ENCODE measurements at places on chromosomes 5 and 9.

DNA sequence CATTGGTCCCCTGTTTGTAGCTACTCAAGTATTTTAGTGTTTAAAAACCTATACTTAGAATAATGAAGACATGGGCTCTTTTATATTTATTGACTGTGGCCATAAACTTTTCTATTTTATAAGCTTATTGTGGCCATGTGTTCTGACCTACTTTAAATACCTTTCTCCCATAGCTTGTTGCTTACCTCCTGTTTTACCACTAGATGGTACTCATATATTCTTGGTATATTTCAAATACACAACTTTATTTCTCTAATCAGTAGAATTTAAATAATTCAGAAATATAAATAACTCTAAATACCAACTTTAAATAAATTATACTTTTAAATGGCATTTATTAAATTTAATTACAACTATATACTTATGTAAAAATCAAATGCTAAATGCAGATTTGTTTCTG lies 498.0 kb downstream of the PRDM9 start:
- no peak for DNase-seq

GRCh38 chr5:38809388-38810359 lies 36.1 kb upstream of the OSMR start:
- DNase-seq: peak; percentile 43

DNA sequence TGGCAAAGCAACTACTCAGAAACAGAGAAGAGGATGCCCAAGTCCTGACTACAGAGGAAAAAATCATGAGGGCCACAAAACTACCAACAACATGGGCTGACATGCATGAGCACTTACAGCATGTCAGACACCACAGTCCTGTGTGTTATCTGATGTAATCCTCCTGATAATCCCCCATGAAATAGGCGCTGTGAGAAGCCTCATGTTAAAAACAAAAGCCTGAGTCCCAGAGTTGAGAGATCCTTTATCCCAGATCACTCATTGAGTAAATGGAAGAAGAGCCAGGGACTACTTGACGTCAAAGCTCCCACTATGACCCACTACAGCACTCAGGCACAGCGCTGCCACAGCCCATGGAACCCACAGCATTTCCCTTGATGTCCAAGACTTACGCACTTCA lies 7.2 kb upstream of the SPOCK1 start:
- DNase-seq: no peak

DNA sequence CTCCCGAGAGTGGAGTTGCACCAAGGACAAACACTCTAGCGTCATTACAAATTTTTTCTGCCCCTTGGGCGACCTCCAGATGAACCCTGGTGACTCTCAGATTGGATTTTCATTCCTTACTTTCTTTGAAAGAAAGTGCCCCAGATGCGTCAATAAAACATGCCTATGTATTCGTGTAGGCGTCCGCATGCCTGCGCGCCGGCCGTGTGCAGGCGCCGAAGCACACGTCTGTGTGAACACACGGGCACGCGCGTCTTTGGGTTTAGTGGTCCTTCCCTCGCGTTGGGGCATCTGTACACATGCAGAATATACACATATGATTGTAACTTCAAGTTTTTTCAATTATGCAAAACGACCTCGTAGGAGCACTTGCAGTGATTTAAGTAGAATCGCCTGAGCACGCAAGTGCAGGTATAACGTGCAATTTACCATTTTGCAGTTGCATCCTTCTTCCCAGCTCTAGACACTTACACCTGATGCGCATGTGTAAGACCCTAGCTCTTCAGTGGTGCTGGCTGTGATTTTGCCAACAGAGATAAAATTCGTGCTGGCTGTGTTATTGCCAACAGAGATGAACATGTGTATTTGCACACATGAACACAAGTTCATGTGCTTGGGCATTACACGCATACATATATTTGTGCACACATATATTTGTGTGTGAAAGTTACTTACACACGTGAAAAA lies 1.9 kb upstream of the LHX2 start:
- DNase-seq: no peak

DNA sequence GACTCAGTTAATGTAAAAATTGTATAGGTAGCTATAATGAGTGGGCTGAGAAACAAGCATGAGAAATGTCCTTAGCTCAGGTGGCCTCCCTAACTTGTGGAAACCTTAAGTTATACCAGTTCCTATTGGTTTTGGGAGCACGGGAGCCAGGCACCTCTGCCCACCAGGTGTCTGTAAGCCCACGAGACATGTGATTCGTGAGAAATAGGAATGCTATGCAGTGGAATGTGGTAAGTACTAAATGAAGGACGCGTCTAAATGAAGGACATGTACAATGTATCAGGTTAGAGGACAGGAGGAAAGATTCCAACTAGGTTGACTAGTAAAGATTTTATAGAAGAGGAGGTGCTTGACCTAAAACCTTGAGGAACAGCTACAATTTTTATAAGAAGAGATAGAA lies 46.0 kb upstream of the F2RL2 start:
- no peak for DNase-seq

DNA sequence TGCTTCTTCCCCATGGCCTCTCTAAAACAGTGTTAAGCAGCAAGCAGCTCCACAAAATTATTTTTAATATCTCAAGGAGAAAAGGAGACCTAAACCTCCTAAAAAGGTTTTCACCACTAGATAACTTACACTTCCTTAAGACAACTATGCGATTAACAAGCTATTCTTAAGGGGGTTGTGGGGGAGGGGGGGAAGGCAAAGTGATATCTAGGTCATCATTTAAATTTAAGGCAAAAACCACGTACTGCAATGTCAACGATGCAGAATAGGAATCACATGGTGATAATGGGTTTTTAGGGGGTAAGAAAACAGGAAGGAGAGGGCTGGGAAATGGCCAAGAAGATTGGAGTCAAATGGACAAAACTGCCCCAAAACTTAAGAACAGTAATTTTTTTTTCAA lies 32.6 kb downstream of the CSNK1A1 start:
- DNase-seq: no peak

DNA sequence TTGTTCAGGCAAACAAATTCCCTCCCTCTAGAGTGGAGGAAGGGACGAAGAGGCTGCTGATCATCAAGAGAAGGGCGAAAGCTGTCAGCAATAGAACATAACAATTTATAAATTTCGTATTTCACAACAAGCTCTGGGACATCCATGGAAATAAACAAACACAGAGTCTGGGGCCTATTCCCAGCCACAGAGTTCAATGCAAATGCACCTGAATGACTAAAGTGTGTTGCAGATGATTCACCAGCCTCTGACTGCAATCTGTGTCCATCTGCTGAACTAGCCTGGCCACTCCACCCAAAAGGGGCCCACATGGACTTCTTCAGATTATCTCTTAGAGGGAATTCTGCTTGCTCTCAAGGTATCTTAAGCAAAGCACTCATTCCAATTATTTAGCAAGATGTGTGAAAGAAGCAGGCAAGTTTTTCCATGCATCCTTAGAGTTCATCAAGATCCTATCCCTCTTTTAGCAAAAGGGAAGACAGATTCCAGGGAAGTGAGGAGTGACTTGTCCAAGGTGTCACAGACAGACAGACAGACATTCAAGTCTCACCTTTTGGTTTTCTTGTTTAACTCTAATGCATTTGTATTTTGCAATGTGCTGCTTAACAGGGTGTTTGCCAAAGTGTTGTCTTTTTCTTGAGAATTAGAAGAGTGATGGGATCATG lies 307.8 kb upstream of the PAPPA start:
- no peak for DNase-seq

GRCh38 chr5:43555895-43556606 lies 826 bp downstream of the PAIP1 start:
- no peak for DNase-seq

DNA sequence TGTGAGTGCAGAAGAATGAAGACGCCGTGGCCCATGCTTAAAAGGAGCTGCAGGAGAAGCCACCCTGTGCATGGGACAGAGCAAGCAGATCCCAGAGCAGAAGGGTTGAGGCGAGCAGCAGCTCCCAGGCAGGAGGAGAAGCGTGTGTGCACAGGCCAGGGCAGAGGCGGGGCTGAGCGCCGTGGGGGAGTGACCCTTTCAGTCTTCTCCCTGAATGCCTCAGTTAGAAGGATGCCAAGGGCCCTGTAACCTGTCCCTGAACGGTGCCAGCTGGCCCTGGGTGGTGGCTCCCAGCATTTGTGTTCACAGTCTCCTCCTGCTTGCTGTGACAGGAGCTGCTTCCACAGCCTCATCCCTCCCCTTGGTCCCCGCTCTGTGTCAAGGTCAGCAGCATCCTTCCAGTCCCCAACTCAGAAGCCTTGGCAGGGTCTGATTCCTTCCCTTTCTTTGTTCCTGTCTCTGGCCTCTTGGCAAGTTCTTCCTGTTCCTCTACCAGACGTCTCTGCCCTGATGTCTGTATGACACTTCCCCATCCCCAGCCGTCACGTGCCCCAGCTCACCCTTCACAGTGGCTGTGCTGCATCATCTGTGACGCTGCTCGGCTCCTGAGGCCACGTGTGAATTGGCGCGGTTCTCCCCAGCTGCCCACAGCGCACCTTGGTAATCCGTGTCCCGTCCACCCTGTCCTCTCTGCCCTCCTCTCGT lies 5.2 kb downstream of the EXOC3 start:
- DNase-seq: no peak

DNA sequence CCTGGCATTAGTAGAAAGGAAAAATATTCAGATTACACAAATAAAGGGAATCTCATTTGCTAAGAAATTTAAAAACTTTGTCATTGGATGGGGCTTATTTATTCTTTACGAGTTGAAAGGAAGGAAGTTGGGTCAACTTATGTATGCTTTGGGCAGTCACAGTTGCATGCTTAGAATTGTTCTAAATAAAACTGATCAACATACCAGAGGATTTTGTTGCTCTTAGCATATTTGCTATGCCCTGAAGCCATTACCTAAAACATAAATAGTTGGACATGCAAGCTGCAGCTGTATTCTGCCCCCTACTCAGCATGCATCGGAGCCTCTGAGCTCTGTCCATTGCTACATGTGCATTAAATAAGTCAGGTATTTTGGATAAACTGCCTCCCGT lies 172.7 kb upstream of the MEF2C start:
- DNase-seq: no peak

DNA sequence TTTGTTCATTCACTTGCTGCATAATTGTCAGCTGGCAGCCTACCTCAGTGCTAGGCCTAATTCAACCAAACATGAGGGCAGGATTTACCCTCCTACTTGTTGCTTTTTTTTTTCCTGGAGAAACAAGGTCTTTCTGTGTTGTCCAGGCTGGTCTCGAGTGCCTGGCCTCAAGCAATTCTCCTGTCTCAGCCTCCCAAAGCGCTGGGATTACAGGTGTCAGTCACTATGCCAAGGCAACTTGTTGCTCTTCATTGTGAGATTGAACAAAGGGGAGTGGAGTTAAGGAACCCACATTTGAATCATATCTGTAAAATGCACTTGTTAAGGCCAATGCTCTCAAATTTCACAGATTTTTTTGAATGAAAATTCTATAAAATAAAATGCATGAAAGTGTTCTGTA lies 380.5 kb downstream of the TMEM161B start:
- DNase-seq: no peak

DNA sequence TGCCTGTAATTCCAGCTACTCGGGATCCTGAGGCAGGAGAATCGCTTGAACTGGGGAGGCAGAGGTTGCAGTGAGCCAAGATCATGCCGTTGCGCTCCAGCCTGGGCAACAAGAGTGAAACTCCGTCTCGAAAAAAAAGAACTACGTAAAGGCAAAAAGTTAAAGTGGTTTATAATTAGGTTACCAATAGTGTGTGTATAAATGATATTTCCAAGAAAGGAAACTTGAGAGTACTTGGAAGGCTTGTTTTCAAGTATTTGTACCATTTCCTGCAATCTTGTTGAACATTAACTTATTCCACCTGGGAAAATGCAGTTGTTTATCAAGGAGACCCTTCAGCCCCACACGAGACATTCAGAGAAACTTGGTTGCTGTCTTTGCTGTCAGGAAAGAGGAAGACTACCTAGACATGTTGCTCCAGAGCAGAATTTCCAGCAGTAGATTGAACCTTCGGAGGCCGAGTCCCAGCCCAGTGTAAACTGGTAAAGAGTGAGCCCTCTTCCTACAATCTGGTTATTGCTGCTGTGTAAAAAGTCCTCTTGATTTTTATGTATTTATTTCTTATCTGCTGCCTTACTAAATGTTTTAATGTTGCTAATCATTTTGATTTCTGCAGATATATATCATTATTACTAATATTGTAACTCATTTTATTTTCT lies 30.1 kb downstream of the STXBP1 start:
- DNase-seq: no peak

DNA sequence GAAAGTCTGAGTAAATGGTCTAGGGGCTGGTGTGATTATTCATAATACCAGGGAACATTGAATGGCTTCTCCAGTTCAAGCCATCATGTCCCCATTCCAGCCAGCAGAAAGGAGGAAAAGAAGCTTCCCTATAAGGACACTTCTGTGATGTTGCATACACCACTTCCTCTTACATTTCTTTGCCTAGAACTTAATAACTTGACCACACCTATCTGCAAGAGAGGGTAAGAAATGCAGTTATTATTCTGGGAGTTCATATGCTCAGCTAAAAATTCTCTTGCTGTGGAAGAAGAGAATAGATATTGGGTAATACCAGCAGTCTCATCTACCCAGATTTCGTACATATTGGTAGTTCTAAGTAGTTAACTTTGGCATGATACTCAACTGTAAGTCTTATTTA lies 166.1 kb downstream of the SLC28A3 start:
- DNase-seq: no peak

DNA sequence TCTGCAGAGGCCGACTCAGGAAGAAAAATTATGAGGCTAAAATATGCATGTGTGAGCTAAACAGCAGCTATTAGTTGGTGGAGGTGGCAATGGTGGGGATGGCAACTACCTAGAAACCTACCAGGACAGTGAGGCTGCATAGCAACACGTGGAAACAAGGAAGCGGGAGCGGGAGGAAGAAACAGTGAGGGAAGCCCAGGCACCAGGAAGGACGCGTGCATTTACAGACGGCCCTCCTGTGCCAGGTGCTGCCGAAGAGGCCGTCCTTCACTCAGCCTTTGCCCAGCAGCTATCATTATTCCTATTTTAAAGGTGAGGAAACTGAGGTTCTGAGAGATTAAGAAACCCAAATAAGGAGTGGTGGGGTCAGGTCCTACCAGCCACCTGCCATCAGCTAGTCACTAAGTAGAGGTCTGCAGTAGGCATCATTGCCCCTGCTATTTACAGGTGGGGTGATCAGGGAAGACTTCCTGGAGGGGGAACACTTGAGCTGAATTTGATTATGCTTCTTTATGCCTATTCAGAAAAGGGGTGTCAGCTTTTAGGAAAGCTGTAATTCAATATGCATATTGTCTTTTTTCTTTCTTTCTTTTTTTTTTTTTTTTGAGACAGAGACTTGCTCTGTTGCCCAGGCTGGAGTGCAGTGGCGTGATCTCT lies 125.3 kb downstream of the CRB2 start:
- no peak for DNase-seq

- no peak for DNase-seq
Observed at GRCh38 chr5:71829206-71829605, 110.1 kb downstream of the CARTPT start.

- no peak for DNase-seq
Observed at GRCh38 chr9:31542384-31543055, 841.9 kb upstream of the ACO1 start.

GRCh38 chr5:81838307-81838906 lies 87.5 kb upstream of the SSBP2 start:
- no peak for DNase-seq

GRCh38 chr5:145946112-145946861 lies 9.9 kb downstream of the SH3RF2 start:
- DNase-seq: no peak

All from DMS79 (cell line).